KBM-7 (cell line): ENCODE measurements at places on chromosomes 1 and 21.

GRCh38 chr1:219566951-219567947 is 45.7 kb downstream of the ZC3H11B start:
- peak; percentile 9 for DNase-seq

- peak; percentile 52 for DNase-seq
These were observed 120.0 kb downstream of the TGFBR3 start for GRCh38 chr1:91765880-91766443.

DNA sequence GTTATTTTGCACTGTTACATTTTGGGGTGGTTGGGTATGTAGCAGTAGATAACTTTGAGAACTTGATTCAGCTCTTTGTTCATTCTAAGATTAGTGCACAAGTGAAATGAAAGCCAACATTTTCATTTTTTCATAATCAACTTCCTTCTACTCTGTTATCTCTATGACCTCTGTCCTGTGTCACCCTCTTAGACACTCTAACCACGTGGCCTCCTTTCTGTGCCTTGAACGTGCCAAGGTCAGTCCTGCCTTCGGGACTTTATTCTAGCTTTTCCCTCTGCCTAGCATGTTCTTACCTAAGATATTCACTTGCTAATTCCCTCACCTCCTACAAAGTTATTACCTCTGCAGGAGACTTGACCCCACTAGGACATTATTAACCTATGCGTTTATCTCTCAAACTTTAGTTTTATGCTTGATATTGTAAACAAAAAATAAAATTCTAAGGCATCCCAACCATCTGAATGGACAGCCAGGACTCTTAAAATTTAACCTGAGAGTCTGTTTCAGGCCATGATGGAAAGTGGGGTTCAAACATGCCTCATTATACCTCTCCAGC is 19.2 kb upstream of the EDEM3 start:
- no peak for DNase-seq

DNA sequence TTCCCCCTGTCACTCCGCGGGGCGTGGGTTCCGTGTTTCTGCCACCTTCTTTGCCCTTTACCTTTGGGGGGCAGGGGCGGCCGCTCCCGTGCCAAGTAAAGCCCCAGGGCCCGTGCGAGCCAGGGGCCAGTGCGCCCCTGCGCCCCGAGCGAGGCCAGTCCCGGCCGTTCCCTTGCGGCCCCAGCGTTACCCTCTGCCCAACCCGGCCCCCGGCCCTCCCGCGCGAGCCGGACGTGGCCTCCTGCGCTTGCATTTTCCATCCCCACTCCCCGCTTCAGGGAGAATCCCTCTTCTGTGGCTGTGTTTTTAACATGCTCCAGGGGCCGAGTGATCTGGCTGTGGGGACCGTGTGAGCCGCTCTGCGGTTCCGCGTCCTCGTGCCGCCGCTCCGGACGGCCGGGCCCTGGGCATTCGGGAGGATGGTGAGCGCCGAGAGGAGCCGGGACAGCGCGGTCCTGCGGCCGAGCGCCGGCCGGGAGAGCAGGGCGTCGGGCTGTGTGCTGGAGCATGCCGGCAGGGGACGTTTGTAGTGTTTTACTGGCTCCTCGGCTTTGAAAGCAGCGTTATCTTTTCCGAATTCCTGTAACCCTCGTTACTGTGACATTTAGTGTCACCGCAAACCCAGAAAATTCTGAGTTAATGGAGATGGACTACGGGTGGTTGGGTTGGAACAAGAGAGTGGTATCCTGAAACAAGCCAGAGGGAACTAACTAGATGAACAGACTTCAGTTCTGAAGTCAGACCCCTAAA is 1.0 kb downstream of the GALNT2 start:
- DNase-seq, result peak; percentile 43

GRCh38 chr1:63173161-63173560 is 149.2 kb upstream of the FOXD3 start:
- DNase-seq, result no peak

- DNase-seq, result peak; percentile 79
These were observed 90.0 kb downstream of the GRIK1 start for GRCh38 chr21:29849735-29850176.

GRCh38 chr1:95554408-95554807 is 320.4 kb downstream of the RWDD3 start:
- no peak for DNase-seq

GRCh38 chr1:167862432-167863076 is 51.4 kb downstream of the ADCY10 start:
- no peak for DNase-seq

DNA sequence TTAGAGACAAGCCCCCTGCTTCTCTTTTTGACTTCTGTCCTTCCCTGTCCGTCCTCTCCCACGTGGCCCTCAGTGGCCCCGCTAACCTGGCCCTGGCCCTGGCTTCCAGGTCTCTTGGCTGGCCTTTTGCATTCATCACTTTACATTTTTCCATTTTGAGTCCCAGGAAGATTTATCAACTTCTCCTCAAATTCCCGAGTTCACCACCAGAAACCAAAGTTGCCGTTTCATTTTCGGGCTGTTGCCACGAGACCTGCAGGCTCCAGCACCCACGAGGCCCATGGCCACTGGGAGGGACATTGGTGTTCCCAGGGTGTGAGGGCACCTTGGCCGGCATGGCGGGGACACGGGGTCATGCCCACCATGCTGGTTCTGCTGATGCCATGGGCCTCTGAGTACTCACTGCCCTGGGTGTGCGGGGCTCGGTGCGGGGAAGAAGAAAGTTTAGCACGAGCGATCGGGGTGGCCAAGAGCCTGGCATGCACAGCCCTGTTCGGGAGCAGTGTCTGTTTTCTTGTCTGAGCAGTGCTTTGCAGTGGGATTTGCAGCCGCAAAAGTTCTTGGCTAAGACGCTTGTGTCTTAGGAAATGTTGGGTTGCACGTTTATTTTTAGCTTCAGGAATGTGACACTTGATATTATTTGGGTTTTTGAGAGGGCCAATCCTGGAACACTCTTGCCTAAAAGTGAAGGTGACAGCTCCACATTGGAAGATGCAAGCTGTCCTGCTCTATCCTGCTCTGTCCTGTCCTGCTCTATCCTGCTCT is 40.4 kb upstream of the ADARB1 start:
- DNase-seq, result no peak

DNA sequence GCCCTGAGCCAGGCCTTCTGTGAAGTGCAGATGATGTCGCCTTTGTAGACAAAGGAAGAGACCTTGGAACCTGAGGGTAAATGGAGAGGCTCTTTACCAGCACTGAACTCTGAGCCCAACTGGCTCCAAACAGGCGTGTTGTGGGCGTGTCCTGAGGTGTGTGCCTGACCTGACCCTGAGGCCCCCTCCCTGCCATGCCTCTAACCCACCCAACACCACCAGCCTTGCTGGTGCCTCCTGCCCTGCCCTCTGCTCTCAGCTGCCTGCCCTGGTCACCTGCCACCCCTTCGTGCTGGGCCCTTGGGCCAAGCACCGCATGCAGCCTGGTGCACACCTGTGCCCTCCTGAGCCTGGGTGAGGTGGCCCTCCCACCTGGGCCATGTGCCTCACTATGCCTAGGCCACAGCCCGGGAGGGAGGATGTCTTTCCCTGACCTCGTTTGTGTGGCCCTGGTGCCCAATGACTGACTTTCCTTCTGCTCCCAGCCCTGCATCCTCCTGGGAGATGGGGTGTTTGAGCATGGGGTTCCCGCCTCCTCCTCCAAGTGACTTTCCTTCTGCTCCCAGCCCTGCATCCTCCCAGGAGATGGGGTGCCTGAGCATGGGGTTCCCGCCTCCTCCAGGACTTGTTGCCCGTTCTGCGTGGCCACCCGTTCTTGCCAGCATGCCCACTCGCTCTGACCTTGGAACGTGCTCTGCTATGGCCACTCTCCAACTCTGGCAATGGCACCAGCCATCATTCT is 157.0 kb downstream of the PCBP3 start:
- DNase-seq, result no peak

DNA sequence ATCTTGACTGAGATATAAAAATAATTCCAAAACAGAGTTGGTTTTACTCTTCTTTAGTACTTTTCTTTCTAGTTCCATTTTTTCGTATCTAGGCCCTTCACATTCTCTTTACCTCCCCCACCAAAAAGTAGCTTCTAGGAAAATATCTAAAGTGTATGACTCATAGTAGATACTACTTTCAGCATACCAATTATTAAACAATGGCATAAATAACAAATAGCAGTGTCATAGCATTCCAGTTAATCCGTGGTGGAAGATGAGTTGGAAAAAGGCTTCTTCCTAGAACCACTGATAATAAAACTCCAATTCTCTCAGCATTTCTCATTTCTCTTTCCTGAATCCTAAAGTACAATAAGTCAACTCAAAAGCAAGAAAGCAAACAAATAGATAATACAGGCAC is 859.0 kb upstream of the B3GALT2 start:
- DNase-seq, result no peak

DNA sequence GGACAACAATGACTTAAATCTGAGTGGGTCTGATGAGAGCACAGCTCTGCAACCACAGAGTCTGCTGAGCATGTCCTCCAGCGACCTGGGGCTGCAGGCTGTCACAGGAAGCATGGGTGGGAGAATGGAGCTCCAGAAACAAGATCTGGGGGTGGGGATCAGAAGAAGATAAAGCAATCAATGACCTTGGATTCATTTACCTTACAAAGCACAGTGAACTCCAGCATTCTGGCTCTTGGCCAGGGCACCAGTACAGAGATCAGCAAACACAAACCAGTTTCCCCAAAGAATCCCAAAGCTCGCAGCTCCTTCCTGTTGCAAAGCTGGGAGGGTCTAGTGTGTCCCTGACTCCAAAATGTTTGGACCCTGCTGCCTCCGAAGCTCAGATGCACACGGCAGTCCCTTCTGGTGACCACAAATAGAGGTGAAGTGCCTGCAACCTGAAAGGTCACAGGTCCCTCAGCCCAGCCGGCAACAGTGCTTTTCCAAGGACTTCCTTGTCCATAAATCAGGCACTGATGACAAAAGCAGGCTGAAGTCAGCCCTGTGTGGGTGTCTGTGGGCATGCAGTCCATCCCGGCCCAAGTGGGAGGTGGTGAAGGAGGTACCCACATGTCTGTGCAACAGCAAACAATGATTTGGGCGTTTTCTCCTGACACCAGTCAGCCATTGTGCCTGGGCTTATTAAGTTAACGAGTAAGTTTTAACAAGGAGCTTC is 76.1 kb downstream of the SH3BGR start:
- no peak for DNase-seq

GRCh38 chr1:87706203-87706602 is 377.5 kb downstream of the LMO4 start:
- no peak for DNase-seq

GRCh38 chr1:245576323-245576722 is 421.5 kb downstream of the KIF26B start:
- DNase-seq, result no peak

DNA sequence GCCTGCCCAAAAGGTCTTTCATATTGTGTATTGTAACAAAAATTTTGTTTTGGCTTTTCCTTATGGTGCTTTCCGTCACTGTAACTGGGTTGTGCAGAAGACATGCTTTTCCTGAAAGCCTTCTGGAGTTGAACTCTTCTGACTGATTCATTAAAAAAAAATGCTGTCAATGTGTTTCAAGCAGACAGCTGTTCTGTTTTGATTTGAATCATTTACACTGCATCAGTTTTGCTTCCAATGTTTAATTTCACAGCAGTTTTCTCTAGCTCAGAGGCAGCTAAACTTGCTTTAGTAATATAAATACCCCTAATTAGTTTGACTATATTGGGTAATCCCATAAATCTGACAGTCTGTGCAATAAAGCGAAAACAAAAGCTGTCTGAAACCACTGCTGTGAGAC is 7.9 kb downstream of the UTP11 start:
- no peak for DNase-seq

DNA sequence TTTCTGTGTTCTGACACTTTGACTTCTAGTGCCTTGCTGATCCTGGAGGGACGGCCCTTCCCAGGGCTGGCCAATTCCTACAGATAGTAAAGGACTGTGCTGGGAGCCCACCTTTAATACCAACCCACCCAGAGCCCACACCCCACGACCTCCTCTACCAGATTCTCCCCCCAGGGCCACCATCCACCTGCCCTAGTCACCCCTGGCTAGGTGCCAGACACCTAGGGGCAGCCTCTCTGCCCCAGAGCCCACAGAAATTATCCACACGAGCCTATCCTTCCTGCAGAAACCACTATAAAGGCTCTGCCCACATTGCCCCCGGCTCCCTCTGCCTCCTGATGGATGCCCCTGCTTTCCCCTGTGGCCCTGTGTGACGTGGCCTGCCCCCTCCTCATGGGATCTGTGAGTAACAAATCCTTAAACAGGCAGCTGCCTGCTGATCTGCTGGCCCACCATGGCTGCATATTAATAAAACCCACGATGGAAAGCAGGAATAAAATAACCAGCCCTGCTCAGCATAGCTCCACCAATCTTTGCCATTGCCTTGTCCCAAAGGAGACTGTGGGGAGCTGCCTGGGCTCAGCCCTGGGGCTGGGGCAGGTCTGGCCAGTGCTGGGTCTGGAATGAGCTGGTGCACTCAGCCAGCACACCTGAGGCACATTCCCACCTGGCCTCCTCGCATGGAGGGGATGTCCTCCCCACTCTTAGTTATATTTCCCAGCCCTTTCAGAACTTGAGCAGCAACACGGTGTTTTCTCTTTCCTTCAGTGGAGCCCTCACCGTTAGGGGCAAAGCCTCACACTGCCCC is 488.5 kb downstream of the NPHP4 start:
- no peak for DNase-seq
